Right renal cortex interstitium (tissue), 3 donors: ENCODE measurements at places on chromosomes 11 and 22.

GRCh38 chr11:44880511-44880910 is 70.2 kb downstream of the TP53I11 start:
- no peak for DNase-seq

DNA sequence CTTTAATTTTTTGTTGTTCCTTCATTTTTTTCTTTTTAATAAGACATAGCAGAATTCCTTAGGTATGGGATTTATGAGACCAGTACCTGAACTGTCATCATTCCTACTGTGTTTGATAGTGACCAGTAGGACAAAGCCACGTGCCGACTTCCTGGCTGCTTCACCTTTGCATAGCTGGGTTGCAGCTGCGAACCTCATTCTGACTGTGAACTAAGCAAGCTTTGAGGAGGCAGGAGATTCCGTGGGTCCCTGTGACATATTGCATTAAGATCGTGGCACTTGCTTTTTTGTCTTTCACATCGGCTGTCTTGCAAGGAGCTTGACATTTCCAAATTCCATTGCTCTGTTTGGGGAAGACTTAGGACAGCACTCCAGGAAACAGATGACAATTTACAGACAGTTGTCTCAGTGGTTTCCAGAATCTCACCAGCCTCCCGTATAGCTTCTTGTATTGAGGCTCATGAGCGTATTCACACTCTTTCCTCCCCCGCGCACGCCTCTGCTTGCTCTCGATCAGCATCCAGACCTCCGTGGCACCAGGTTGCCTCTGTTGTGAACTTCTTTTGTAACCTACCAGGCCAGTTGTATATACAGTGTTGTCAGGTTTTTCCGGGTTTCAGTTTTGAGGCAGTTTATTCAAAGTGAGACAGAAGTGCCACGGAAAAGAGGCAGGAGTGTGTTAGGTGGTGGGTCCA is 101.7 kb downstream of the CWC15 start:
- DNase-seq, result no peak

GRCh38 chr11:79054636-79055035 is 386.2 kb downstream of the TENM4 start:
- no peak for DNase-seq

- no peak for DNase-seq
Measured at GRCh38 chr11:95134491-95134890, 44.8 kb downstream of the ENDOD1 start.

- no peak for DNase-seq
Measured at GRCh38 chr11:126348806-126349582, 6.5 kb upstream of the ST3GAL4 start.
